NCI-H1092 treated with DMSO at 0.1 percent for 48 hours (cell line): ENCODE measurements at places on chromosomes 6 and 20.

DNA sequence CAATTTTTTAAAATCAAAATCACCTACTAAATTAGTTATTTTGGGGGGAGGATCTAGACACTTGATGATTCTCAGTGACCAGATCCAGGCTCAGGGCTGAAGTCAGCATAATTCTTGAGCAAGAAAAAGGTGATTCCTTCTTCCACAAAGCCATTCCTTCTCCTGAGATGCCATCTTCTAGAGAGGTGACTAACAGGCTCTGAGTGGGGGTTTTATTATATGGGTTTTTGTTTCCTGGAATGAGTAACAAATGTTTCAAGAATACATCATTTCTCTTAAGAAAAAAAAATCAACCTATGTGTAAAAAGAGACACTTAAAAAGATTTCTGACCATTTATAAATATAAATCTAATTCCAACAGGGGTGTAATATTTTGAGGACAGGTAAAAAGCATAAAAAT is 154.3 kb downstream of the NFATC2 start:
- DNase-seq, result no peak

DNA sequence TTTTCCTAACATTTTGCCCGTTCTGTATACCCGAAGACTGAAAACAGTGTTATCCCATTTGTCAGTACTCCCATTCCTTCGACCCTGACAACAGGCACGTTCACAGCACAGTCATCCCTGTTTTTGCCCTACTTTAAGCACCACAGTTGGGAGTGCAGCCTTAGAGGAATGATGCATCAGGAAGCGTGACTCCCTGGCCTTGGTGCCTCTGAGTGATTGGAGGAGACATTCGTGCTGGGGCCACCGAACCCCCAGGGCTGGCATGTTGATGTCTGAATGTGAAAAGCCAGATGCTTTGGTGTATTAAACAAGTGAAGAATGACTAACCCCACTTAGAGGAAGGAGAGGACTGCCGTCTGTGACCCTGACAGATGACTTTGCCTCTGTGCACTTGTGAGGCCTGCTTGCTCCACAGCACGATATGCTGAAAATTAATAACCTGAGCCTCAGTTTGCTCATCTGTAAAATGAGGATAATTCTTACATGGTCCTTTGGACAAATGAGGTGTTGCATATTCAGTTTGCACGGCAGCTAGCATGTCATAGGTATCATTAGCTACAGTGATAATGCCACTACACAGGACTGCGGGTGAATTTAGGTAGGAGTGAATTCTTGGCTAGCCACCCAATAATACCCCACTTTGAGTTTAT is 36.0 kb downstream of the STK35 start:
- no peak for DNase-seq

GRCh38 chr20:60255866-60256265 is 297.6 kb downstream of the CDH26 start:
- peak; percentile 64 for DNase-seq

GRCh38 chr6:165987483-165988301 is 180.0 kb downstream of the TBXT start:
- no peak for DNase-seq

GRCh38 chr20:60036746-60037499 is 78.7 kb downstream of the CDH26 start:
- DNase-seq, result no peak

DNA sequence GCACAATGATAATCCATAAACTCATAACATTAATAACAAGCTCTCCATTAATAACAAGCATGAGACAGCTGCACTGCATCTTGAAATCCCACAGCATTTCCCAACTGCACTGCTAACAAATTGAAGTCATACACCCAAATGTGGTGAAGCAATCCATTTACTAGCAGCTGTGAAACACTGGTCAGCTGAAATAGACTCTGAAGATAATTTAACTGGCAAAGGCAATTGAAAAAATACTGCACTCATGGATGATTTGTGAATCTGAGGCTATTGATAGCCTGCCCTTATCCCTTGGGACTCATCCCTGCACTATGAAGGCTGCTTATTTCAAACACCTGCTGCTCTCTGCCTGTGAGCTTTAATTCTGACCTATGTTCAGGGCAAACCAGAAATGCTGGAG is 49.1 kb upstream of the PLCB1 start:
- DNase-seq, result peak; percentile 78

DNA sequence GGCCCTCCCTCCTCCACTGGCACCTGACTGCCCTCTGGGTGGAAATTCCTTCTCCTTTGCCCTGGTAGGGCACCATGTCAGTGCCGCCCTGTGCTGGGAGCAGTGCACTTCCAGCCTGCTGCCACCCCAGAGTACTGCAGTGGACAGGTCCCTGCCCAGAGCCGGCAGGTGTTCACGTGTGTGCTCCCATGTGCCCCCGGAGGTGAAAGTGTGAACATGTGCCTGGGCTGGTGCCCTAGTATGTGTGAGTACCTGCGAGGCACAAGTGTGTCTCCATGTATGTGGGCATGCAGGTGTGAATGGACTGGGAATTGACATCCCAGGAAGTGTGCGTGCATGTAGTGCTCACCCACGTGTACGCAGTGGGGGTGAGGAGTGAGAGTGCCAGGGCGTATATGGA is 29.4 kb downstream of the SDCBP2 start:
- peak; percentile 6 for DNase-seq
